ENCODE measurements at places on chromosomes 4 and X.

GRCh38 chr4:113404841-113405240, 355.4 kb downstream of the ANK2 start:
- no peak for DNase-seq

GRCh38 chrX:131565909-131566308, 22.0 kb downstream of the OR13H1 start:
- DNase-seq: no peak

DNA sequence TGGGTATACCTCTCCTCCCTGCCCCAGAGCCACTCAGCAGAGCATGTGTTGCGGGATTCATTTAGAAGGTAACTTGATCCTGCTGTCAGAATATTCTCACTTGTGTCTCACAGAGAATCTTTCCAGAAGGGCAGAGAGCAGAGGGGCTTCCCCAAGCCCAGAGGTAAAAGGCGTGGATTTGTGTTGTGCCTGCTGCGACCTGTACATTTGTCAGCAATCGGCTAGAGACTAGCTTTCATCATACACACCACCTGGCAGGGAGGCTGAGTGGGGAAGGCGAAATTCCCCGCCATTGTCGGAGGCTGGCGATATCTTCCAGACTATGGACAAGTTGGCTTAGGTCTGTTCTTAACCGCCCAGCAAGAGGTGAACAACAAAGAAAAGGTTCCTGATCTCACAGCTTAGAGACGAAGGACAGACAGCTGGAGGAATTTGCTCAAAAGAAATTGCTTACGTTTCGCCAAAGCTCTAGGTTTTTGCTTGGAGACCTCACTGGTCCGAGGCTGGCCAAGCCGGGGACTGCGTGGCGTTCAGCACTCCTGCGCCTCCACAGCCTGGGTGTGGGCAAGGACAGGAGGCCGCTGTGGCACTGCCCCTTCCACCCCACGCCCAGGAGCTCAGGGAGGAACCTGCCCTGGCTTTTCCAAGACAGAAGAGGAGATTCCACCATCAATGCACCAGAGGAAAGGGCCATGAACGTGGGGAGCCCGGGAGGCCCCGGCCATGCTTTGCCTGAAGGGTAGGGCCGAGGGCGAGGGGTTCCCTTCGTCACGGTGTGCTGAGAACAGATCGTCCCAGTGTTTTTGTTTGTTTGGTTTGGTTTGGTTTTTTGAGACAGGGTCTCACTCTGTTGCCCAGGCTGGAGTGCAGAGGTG, 69.4 kb downstream of the DCTD start:
- DNase-seq: no peak

DNA sequence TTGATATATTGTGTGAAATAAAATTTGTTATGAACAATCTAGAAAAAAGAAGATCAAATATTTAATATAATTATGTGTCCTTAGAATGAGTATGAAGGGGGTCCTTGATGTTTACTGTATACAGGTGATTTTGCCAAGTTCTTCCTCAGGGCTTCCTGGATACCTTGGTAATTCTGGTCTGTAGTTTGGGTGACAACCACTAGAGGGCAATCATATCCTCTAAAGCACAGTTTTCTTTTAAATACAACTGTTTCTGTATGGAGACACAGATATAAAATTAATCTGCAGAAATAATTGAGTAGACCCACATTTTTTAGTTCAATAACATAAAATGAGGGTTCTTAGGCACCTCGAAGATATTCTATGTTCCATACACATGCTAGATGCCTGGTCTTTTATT, 157.7 kb downstream of the SPANXN1 start:
- peak; percentile 21 for DNase-seq

DNA sequence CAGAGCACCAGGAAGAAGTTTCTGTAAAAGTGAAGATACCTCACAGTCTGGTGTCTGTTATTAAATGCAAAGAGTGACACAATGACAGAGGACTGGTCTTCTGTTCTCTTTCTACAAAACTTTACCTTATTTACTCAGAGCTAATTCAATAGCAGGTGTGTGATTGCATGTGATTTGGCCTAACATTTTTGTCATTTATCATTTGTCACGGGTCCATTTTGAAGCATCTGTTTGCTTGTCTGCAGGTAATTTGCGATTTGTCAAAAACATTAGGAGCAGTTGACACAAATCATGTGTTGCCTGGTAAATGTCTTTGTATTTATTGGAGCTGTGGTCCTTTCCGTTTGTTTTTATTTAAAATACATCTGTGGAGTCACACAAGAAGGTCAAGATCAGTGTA, 1232.4 kb downstream of the STIM2 start:
- DNase-seq: no peak

Measured in activated CD8-positive, alpha-beta T cell treated with anti-CD3 and anti-CD28 coated beads, Interleukin-2, amount 10 ng/mL, durations not matched to agents 7 days and 5 days (primary cell).